Activated CD4-positive, alpha-beta T cell treated with anti-CD3 and anti-CD28 coated beads, Interleukin-2, amount 50 U/mL, for 1 hour (primary cell): ENCODE measurements at places on chromosomes 3 and 15.

DNA sequence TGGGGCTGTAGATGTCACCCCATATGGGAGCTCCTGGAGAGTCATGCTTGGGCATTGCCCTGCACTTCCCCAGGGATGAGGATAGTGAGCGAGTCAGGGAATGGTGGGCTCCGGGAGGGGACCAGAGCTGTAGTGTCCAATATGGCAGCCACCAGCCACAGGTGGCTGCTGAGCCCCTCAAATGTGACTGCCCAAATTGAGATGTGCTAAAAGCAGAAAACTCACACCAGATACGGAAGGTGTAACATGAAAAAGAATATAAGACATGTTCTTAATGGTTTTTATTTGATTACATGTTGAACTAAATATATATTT lies 31.7 kb downstream of the GRIP2 start:
- DNase-seq: no peak

GRCh38 chr3:173774294-173774693 lies 376.8 kb downstream of the NLGN1 start:
- DNase-seq: no peak

- no peak for DNase-seq
Observed at GRCh38 chr15:80888846-80889245, 100.8 kb downstream of the MESD start.

- DNase-seq: no peak
Observed at GRCh38 chr3:72031581-72031980, 246.6 kb upstream of the PROK2 start.

GRCh38 chr3:177466074-177466473 lies 268.8 kb upstream of the TBL1XR1 start:
- DNase-seq: no peak

DNA sequence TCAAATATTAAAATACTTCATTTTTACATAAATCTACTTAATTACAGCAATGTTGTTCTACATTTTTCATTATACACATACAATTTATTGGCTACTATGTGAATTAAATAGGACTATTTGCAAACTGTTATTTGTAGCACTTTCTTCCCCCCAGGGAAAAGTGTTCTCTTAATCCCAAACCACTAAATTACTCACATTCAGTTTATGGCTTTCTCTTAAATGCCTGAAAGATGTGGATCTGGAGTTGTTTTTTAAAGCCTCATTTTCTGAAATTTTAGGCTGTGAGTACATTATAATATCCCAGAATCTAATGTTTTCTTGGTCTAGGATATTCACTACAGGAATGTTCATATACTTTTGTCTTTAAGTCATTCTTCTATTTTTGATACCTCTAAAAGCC lies 32.7 kb downstream of the PRTG start:
- no peak for DNase-seq

DNA sequence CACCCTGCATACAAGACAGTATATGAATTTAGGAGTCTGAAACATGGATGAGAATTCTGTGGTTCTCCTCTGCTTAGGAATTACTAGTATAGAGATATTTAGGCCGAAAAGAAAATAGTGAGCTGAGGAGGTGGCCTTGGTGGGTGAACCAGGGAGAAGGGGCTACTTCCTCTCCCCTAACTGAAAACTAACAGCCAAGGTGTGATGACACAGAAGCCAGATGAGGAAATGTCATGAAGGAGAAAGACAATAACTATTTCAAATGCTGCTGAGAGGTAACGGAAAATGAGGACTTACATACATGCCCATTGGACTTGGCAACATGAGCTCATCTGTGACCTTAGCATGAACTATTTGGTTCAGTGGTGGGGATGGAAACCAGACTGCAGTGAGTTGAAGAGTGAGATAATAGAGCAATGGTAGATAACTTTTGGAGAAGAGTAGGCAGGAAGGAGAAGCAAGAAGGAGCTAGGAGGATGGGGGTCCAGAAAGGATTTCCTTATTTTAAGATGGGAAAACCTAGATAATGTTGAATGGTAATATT lies 114.4 kb upstream of the TSPAN3 start:
- no peak for DNase-seq
